Neural progenitor cell (in vitro differentiated cells): ENCODE measurements at places on chromosomes 12 and 14. TPM values are rescaled to one million over a fixed set of nuclear protein-coding genes. Genes with fewer than 3 reads are reported as not detected.

- H3K36me3 ChIP-seq = no peaks in the 10 kb centered on the region
- no peak overlapping the region for H3K27ac ChIP-seq
- no peak overlapping the region for H3K4me3 ChIP-seq
- DNase-seq = no peak
- peaks cover 42% of the 10 kb centered on the region for H3K4me1 ChIP-seq
These were observed 6.5 kb downstream of the TPH2 start for GRCh38 chr12:71945121-71945520.

- DNase-seq = no peak
- no peak overlapping the region for H3K27ac ChIP-seq
- no peaks in the 10 kb centered on the region for H3K36me3 ChIP-seq
- H3K4me1 ChIP-seq = peaks cover 15% of the 10 kb centered on the region
- no peaks in the 10 kb centered on the region for H3K27me3 ChIP-seq
- H3K4me3 ChIP-seq = no peak overlapping the region
These were observed 231.2 kb upstream of the PLEKHG7 start for GRCh38 chr12:92471551-92471950.

BBOF1 gene
- total RNA-seq = 2.0 and 4.6 TPM in 2 replicates

DNA sequence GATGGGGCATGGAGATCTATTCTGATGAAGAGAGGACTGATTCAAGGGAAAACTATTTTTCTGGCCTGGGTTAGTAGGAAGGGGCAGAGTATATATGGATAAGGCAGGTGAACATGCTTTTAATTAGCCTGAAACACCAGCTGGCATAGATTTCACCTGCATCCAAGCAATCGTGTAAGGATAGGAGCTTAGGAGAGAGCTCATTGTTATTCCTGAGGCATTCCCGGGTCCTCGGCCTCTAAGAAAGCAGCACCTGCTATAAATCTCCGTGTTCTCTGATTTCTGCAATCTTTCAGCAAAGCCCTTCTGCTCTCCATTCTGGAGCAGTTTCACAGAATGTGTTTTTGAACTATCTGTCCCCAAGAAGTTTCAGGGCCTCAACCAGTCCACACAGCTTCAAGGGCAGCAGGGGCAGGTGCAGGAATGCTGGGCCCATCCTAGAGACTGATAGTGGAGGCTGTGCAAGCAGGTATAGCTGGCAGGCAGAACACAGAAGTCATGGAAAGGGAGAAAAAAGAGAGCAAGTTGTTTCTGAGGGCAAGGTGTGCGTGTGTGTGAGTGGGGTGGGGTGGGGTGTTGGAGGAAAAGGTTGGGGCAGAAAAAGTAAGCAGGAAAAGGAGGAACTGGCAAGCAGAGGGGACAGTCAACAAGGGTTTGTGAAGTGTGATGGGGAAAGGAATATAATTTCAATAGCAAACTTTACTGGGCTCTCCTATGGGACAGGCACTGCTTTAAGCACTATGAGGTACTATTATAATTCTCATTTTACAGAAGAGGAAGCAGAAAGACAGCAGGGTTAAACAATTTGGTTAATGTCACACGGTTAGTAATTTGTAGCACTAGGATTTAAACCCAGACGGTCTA is 203.7 kb upstream of the SSTR1 start:
- no peaks in the 10 kb centered on the region for H3K36me3 ChIP-seq
- no peak overlapping the region for H3K27ac ChIP-seq
- no peak overlapping the region for H3K4me3 ChIP-seq
- no peaks in the 10 kb centered on the region for H3K4me1 ChIP-seq
- no peak for DNase-seq
- H3K27me3 ChIP-seq = no peaks in the 10 kb centered on the region

- peaks cover 3% of the 10 kb centered on the region for H3K27me3 ChIP-seq
- H3K4me3 ChIP-seq = no peak overlapping the region
- H3K36me3 ChIP-seq = no peaks in the 10 kb centered on the region
- peaks cover 27% of the 10 kb centered on the region for H3K4me1 ChIP-seq
- no peak for DNase-seq
These were observed 6.7 kb downstream of the RPH3A start for GRCh38 chr12:112798048-112798760.

DNA sequence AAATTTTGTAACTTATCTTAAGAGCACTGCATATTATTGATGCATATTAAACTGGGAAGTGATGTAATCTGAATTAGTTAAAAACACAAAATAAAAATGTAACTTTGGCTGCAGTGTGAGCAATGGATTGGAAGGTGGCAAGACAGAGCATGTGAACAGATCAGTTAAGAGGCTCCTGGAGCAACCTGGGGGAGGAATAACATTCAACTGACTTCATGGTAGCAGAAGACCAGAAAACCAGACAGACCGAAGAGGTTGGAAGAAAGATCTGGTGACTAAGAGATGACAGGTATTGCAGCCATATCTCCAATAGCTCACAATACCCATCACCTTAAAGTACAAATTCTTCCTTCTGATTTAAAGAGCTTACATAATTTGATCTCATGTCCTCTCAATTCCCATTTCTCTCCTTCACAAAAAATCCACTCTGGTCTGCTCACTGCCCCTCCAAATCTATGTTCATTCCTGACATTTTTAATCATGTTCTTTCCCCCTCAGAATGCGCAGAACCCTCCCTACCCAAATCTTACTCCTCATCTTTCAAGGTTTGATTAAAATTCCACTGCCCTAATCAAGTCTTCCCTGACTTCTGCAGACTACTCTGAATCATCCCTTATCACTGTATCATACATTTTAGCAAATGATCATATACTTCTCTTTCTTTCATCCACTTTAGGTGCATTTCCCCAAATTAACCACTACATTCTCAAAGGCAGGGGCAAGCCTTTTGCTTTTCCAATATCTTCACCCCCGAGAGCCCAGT is 51.5 kb downstream of the DUSP16 start:
- no peak overlapping the region for H3K4me3 ChIP-seq
- no peak overlapping the region for H3K27ac ChIP-seq
- no peak for DNase-seq
- H3K36me3 ChIP-seq = no peaks in the 10 kb centered on the region
- no peaks in the 10 kb centered on the region for H3K27me3 ChIP-seq
- H3K4me1 ChIP-seq = peaks cover 20% of the 10 kb centered on the region

CCDC184 gene
- total RNA-seq = 0.28 and 1.1 TPM in 2 replicates

COCH gene
- total RNA-seq = 23.1 and 31.1 TPM in 2 replicates

GRCh38 chr14:94612174-94612573 is at the start of gene SERPINA3:
TSS of gene SERPINA3 (plus strand) at chr14:94612391. CDS start at chr14:94614442, 2,051 bp downstream.
- no peaks in the 10 kb centered on the region for H3K27me3 ChIP-seq
- no peak within 1 kb of the TSS for H3K4me3 ChIP-seq
- no peak for DNase-seq

DNA sequence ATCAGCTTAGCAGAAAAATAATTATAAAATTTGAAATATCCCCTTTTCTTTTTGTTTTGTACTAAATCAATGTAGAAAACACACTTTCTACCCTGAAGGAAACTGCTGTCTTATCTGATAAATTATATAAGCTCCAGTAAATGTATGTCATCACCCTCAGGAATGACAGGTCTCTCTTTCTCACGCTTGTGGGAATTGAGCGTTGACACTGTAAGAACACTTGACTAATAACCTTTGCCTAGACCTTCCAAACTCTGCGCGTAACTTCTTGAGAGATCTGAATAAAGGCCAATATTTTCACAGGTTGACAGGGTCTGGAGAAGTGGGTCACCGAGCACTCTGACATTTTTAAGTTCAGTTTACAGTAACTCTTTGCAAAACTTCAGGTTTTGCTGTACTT is 138.5 kb downstream of the BCAT1 start:
- H3K36me3 ChIP-seq = peaks cover 5% of the 10 kb centered on the region
- no peak overlapping the region for H3K27ac ChIP-seq
- H3K27me3 ChIP-seq = no peaks in the 10 kb centered on the region
- no peaks in the 10 kb centered on the region for H3K4me1 ChIP-seq

DNA sequence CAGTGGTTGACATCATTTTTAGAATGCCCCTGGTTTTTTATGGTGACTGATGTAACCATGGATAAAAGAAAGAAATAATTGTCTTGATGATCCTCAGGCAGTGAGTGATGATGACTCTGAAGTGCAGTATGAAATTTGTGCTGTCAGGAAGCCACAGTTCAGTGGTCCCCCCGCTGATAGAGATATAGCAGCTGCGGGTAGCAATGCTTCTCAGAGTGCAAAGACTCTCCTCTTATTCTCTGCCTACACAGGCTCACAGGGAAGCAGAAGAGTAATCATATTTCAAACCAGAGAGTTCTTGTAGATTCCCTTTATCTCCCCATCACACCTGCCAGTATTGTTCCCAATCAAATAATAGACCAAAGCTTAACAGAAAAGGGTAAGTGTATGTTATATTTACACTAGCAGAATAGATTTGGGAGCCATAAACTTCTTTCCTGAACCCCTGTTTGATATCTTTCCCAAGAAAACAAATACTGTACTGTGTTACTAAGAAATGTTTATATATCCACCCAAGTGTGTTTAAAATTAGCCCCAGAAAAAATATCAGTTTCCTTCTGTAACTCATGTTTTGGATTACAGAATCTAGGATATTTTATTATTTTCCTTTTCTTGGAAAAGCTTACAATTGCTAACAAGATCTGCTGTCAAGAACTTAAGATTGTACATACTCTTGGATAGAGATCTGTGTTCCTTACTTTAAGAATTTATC is 1817.4 kb upstream of the FLRT2 start:
- H3K36me3 ChIP-seq = no peaks in the 10 kb centered on the region
- H3K4me3 ChIP-seq = no peak overlapping the region
- no peaks in the 10 kb centered on the region for H3K4me1 ChIP-seq

- no peaks in the 10 kb centered on the region for H3K36me3 ChIP-seq
- H3K27me3 ChIP-seq = peaks cover 36% of the 10 kb centered on the region
- no peak for DNase-seq
These were observed 17.7 kb downstream of the RFX4 start for GRCh38 chr12:106600503-106600902.

DNA sequence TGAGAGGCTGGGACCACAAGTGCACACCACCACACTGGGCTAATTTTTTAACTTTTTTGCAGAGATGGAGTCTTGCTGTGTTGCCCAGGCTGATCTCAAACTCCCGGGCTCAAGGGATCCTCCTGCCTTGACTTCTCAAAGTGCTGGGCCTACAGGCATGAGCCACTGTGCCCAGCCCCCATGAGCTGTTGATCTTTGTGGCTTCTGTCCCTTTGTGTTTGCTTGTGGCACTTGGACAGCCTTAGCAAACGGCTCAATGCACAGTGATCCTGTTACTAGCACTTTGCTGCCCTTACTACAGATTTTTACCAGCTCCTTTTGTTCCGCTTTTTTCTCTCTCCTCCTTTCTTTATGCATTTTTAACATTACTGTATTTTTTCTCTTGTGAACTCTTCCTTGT is 25.3 kb upstream of the EVL start:
- H3K27me3 ChIP-seq = no peaks in the 10 kb centered on the region
- H3K4me3 ChIP-seq = no peak overlapping the region
- peak overlapping the region; percentile 72 for H3K27ac ChIP-seq

GRCh38 chr12:46743456-46743855 is 82.3 kb downstream of the SLC38A4 start:
- H3K4me3 ChIP-seq = no peak overlapping the region
- no peaks in the 10 kb centered on the region for H3K36me3 ChIP-seq
- no peaks in the 10 kb centered on the region for H3K27me3 ChIP-seq
- H3K4me1 ChIP-seq = no peaks in the 10 kb centered on the region

GRCh38 chr12:50842637-50843493 is at the start of gene TMPRSS12:
TSS of gene TMPRSS12 (plus strand) at chr12:50842926. CDS start at chr12:50842965, 39 bp downstream.
- H3K27me3 ChIP-seq = no peaks in the 10 kb centered on the region
- no peaks in the 10 kb centered on the region for H3K36me3 ChIP-seq
- H3K27ac ChIP-seq = no peak within 1 kb of the TSS

GRCh38 chr12:26317942-26318575 is 122.7 kb downstream of the SSPN start:
- no peaks in the 10 kb centered on the region for H3K4me1 ChIP-seq
- no peaks in the 10 kb centered on the region for H3K27me3 ChIP-seq
- DNase-seq = no peak
- H3K36me3 ChIP-seq = no peaks in the 10 kb centered on the region
- H3K27ac ChIP-seq = no peak overlapping the region

RNASE7 gene
- total RNA-seq = not detected in 2 replicates

KRT74 gene
- total RNA-seq = not detected in 2 replicates

DNA sequence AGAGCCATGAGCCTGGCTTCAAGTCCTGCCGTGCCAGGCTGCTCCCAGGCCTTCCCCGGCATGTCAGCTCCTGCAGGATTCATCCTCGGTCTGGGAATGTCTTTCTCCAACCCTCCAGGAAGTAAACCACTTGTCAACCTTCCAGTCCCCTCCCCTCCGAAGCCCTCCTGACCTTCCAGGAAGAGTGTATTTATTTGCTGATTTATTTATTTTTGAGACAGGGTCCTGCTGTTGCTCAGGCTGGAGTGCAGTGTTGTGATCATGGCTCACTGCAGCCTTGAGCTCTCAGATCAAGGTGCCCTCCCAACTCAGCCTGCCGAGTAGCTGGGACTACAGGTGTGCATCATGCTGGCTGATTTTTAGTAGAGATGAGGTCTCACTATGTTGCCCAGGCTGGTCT is 24.7 kb downstream of the VSX2 start:
- H3K4me3 ChIP-seq = no peak overlapping the region
- peaks cover 7% of the 10 kb centered on the region for H3K4me1 ChIP-seq
- peaks cover 16% of the 10 kb centered on the region for H3K27me3 ChIP-seq
- H3K36me3 ChIP-seq = no peaks in the 10 kb centered on the region

OR4N5 gene
- not detected in 2 replicates for total RNA-seq

DNA sequence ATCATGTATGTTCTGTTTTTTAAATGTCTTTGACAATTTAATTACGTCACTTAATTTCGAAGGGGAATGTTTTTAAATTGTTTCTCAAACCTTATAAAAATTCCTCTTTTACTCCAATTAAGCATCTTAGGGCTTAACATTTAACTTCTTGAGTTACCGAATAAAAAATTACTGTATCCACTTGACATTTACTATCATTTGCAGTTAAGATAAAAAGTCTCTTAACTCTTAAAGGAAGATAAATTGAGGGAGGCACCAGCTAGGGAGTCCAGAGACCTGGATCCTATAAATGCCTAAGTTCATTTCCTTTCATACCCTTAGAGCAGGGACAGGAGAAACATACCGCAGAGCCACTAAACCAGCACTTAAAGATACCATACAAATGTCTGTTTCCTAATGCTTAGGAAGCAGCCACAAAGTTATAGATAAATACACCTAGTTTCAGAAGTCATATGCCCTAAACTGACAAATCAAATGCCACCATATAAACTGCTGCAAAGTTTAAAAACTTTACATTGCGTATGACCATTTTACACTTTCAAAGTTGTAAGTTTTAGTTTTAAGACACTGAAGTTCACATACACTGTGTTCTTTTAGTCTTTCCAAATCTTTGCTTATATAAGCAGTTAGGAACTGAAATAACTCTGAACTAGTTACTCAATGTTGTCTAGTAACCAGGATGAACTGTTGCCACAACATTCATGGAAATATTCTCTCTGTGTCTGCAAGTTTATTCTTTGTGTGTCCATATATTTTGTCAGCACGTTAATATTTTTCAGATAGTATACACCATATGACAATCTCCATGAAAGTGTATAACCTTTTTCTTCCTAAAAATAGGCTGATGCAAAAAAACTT is 71.2 kb downstream of the GALNT4 start:
- H3K4me1 ChIP-seq = peaks cover 49% of the 10 kb centered on the region
- no peaks in the 10 kb centered on the region for H3K27me3 ChIP-seq
- H3K36me3 ChIP-seq = no peaks in the 10 kb centered on the region
- no peak for DNase-seq

- no peak overlapping the region for H3K27ac ChIP-seq
- H3K36me3 ChIP-seq = no peaks in the 10 kb centered on the region
- H3K27me3 ChIP-seq = no peaks in the 10 kb centered on the region
- H3K4me1 ChIP-seq = no peaks in the 10 kb centered on the region
- H3K4me3 ChIP-seq = no peak overlapping the region
- no peak for DNase-seq
These were observed 12.1 kb downstream of the CRADD start for GRCh38 chr12:93689076-93689834.
